NCI-H1092 treated with DMSO at 0.1 percent for 48 hours (cell line): ENCODE measurements at places on chromosomes 12 and 14.

DNA sequence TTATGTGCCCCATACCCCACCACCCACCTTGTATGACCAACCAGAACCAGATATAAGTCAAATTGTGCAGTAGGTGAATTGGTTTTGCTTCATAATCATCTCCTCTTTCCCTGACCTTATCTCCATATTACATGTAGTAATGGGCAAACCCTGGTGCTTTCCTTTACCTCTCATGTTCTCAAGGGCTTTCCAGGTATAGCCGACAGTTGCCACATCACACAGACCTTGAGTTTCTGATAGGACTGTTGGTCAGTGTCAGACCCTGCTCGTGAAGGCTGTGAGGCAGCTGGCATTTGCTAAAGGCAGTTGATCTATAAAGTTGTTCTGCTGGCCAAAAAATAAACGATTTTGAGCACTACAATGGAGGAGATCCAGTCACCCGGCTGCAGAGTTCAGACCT lies 145.9 kb downstream of the ALX1 start:
- DNase-seq, result no peak

DNA sequence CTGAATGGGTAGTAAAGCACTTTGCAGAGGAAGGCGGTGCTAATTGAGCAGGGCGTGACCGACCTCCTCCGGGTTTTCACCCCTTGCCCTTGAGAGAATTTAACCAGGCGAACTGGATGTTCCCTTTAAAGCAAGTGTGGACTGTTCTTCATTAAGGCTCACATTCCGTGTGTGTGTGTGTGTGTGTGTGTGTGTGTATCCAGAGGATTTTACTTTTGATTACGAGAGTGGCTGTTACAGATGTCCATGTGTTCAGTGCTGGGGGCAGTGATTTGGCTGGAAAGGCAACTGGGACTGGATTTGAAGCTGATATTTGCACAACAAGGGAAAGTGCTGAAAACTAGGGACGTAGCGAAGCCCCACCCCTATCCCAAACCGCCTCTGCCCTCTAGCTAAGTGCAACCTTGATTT lies 2.2 kb downstream of the TMEM132C start:
- no peak for DNase-seq

DNA sequence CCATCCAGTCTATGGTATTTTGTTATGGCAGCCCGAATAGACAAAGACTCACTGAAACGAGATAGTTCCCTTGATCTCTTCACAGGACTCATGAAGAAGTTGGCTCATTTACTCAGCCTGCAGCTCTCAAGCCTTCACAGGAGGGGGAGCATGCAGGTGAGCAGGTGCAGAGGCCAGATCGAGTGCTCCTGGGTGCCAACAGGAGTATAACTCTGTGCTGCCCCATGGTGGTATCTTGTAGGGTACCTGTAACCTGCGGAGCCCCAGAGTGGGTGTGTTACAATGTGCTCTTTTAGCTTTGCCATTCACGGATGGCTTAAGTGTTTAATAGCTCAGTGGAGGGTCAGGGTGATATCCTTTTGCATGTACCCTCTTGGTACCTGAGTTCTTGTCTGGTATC lies 159.5 kb downstream of the METTL25 start:
- DNase-seq, result no peak

- no peak for DNase-seq
These were observed 84.7 kb upstream of the TSPAN8 start for GRCh38 chr12:71242511-71242910.

GRCh38 chr12:11577658-11578260 lies 71.7 kb upstream of the ETV6 start:
- DNase-seq, result no peak

DNA sequence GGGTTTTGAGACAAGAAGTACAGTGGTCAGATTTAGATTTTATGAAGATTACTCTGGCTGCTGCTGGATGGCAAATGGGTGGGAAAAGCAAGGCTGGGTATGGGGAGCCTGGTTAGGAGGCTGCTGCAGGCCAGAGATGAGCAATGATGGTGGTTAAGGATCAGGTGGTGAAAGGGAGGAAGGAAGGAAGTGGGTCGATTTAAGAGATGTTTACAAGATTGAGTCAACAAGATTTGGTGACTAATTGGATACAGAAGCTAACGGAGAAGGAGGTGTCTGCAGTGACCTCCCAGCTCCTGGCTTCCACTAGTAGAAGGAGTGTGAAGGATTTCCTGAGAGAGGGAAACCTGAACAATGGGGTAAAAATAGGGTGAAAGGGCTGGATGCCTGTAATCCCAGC lies 18.7 kb downstream of the NOS1 start:
- no peak for DNase-seq

DNA sequence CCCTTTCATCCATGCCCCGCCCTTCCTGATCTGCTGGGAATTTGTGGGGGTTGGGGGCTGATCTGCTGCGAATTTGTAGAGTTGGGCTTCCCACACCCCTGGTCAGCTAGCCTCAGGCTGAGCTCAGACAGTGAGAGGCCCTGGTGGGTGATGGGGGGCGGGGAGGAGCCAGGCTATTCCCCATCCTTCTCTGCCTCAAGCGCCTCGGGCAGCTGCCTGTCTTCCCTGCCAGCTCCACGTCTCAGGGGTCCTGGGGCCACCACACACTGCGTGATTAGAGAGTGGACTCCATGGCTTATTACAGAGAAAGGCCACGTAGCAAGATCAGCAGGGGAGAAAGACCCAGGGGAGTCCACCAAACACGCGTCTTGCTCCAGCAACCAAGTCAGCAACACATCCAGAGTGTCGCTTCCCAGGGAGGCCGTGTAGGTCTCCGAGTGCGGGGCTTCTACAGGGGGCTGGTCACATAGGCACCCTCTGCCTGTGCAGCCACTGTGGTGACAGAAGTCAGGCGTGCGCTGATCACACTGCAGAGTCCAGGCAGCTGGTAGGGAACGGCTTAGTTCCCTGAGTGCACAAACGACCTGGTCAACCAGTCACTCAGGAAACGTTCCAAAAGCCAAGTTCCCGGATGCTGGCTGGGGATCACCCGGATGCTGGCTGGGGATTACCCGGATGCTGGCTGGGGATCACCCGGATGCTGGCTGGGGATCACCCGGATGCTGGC lies 254.4 kb upstream of the SFSWAP start:
- no peak for DNase-seq

DNA sequence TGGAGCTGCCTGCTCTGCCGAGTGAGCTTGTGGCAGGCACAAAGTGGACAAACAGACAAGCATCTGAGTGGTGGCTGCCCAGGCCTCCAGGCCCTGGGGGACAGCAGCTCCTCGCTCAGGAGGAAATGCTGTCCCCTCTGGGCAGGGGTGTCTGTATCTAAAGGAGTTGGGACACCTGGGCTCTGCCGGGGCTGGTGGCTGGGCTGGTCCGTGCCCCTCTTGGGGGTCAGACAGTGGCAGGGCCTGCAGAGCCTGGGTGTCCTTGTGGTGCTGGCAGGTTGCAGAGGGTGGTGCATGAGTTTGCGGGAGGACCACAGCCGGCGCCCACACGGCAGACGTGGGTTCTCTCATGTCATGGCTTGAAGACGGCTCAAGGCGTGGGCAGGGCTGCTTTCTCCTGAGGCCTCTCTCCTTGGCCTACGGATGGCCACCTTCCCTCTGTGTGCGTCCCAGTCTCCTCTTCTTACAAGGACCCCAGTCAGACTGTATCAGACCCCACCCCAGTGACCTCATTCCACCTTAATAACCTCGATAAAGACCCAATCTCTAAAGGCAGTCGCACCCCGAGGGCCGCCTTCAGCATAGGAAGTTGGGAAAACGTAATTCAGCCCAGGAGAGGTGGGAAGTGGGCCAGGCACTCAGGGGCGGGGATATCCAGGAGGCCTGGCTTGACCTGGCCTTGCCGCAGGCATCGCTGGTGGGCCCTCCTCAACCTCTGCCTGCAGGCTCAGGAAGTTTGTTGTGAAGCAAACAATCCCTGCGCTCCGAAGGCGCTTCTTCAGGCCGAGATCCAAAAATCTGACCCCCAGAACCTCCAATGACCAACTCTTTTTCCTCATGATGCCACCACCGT lies 110.0 kb downstream of the KIF26A start:
- no peak for DNase-seq

- no peak for DNase-seq
These were observed 236.1 kb downstream of the CEP128 start for GRCh38 chr14:80705241-80705980.

DNA sequence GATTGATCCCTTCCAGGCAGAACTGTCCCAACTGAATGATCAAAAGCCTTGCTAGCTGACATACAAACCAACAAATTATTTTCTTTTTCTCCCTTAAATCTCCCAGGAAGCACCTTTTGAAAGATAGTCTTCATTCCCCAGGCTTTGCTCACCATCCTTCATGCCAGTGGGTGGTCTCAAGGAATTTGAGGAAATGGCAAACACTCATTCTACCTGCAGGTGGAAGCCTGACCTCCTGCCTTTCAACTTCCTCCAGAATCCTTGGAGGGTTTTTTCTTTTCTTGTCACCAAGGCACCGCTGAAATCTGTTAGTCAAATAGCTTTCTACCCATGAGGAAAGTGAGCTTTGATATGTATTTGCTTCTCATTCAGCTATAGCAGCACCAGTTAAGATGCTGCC lies 128.5 kb downstream of the WIF1 start:
- no peak for DNase-seq

GRCh38 chr14:104784218-104784568 lies 11.4 kb downstream of the AKT1 start:
- no peak for DNase-seq

DNA sequence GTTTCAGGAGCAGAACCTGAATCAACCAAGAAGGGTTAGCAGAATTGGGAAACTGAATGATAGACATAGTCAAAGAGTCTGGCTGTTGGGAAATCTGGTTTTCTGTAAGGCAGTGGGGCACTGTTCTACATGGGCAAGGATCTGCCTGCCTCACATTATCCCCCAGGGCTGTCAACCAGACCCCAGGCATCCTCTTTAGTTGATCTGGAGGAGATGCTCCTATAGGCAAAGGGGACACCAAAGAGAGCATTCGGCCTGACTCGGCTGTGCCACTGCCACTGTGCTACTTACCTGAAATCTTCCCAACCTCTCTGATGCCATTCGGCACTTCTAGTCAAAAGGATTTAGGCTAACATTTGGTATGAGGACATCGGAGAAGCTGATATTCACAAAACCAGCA lies 4.1 kb downstream of the ISCU start:
- no peak for DNase-seq

DNA sequence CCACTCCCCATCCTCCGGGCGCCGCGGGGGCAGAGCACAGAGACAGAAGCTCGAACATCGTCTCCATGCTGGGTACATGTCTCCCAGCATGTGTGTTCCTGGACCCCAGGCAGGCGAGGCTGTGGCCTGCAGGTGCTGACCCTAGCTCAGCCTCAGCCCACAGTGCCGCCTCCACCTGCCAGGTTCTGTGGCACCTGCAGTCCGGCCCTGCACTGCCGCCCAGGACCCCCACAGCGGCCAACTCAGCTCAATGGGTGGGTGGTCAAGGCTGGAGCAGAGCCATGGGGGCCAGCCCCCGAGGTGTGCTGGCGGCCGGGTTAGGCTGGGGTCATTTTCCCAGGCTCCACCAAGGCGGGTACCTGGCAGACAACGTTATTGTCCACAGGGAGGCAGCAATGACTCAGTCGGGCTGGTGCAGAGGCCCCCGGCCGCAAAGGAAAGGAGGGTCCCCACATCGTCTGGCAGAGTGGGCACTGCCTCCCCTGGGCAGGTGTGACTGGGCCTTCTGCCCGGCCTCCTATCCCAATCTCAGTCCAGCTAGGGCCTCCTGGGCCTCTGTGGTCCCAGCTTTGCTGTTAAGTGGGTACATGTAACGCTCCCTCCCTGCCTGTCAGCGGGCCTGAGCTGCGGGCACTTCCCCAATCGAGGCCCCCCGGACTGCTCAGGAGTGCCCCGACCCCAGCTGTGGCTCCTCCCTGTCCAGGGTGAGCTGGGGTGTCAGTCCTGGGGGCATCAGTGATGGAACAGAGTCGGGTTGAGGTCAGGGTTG lies 20.2 kb upstream of the NUDT14 start:
- no peak for DNase-seq
